ENCODE measurements at places on chromosomes 16 and 17. TPM values are rescaled to one million over a fixed set of nuclear protein-coding genes. Genes with fewer than 3 reads are reported as not detected.

The EPN3 gene
- not detected for total RNA-seq

The ABCC6 gene
- total RNA-seq = under 0.01 TPM

The TBC1D3K gene
- not detected for total RNA-seq

The CCL11 gene
- total RNA-seq = not detected

All from vein endothelial cell (primary cell).